Suprapubic skin (tissue), 4 donors: ENCODE measurements at places on chromosomes 6 and 20. TPM values are rescaled to one million over a fixed set of nuclear protein-coding genes. Genes with fewer than 3 reads are reported as not detected.

LINC00237 gene
- total RNA-seq = not detected

LTA gene
- not detected for total RNA-seq

DNA sequence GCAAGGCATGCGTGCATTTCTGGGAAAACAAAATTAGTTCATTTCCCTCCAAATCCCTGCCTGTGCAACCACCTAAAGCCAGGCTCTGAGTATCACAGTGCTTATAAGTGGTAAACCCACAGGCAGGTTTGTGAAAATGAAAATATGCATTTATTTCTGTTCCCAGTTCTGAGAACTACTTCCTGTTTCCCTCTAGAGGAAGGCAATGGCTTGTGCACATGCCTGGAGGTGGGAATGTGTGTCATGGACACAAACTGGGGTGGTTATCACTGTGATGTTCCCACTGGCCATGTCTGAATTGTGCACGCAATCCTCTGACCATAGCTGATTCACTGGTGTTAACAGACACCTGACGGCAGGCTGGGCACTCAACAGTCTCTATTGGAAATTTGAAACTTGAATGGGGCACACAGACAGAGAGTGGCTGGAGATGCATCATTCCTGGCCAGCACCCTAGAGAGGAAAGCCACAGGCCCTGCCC, 26.3 kb downstream of the FAM110A start:
- H3K36me3 ChIP-seq = no peaks in the 10 kb centered on the region
- peaks cover 27% of the 10 kb centered on the region for H3K4me1 ChIP-seq
- no peak for DNase-seq
- H3K4me3 ChIP-seq = no peak overlapping the region
- H3K27ac ChIP-seq = no peak overlapping the region

SAMD3 gene
- total RNA-seq = not detected

- no peaks in the 10 kb centered on the region for H3K36me3 ChIP-seq
- no peak overlapping the region for H3K4me3 ChIP-seq
- peaks cover 67% of the 10 kb centered on the region for H3K27me3 ChIP-seq
- no peak overlapping the region for H3K27ac ChIP-seq
These were observed 1.5 kb downstream of the LIN28B start for GRCh38 chr6:104958178-104959025.

DNA sequence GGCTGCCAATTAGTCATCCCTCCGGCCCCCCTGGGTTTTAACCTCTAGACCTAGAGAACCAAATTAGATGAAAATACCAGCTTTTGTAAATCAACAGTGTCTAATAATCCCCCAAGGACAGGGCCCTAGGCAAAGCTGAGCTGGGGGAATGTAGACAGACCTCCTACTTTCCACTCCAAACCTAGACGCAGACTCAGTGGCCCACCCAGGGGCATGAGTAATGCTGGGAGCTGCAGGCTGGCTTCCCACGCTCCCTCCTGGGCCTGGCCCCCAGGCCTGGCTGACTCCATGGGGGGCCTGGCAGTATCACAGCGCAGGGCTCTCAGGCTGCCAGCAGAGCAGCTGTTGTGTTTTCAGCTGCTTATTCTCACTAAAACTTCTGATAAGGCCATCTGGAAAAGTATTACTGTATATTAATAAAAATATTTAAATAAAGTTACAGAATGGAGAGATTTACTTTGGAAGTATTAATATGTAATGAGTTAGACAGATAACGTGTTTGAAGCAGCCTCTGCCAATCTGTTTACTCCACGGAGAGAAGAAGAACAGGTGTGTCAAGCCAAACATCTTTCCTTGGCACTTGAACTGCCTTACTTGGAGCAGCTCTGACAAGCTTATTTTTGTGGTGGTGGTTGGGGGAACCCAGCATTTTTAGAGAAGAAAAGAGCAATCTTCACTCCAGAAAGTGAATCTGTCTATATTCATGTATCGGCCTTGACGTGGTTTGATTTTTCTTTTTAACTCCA, 144.0 kb upstream of the AGPAT4 start:
- peak overlapping the region; percentile 67 for H3K27ac ChIP-seq
- peaks cover 22% of the 10 kb centered on the region for H3K4me1 ChIP-seq
- no peaks in the 10 kb centered on the region for H3K27me3 ChIP-seq

DNA sequence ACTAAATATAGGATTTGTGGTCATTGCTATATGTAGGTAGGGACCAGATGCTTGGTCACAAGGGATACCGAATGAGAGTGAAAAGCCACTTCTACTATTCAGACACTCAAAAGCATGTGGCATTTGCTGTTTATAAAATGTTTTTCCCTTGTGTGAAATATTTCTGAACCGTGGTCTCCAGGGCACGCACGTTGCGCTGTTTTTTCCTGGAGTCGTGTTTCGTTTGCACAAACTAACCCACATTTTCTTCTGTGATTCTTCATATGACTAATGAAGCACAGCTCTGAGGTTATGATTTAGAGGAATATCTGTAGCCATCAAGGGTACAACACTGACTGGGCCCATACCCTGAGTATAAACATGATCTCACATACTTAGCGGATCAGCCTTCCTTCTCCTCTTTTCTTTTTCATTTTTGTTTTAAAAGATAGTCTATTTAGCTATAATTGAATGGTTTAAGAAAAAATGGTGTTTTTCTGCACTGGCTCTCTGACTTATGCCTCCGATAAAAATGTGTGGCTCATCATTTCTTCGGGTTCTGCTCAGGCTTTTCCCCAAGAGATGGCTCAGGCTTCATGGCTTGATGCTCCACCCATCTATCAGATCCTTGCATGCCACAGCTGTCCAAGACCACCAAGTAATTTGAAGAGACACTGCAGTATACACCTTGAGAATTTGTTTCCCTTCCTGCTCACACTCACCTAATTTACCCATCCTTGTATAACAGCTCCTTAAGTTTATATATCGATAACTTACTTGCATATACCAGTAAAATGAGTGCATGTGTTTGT, 59.9 kb upstream of the HBS1L start:
- H3K36me3 ChIP-seq = no peaks in the 10 kb centered on the region
- H3K27me3 ChIP-seq = no peaks in the 10 kb centered on the region
- H3K4me3 ChIP-seq = no peak overlapping the region
- no peak overlapping the region for H3K27ac ChIP-seq
- no peaks in the 10 kb centered on the region for H3K4me1 ChIP-seq

GRCh38 chr6:84582997-84583396, 181.4 kb downstream of the TBX18 start:
- H3K36me3 ChIP-seq = no peaks in the 10 kb centered on the region
- no peaks in the 10 kb centered on the region for H3K27me3 ChIP-seq
- H3K4me3 ChIP-seq = no peak overlapping the region
- H3K27ac ChIP-seq = no peak overlapping the region
- no peak for DNase-seq

DNA sequence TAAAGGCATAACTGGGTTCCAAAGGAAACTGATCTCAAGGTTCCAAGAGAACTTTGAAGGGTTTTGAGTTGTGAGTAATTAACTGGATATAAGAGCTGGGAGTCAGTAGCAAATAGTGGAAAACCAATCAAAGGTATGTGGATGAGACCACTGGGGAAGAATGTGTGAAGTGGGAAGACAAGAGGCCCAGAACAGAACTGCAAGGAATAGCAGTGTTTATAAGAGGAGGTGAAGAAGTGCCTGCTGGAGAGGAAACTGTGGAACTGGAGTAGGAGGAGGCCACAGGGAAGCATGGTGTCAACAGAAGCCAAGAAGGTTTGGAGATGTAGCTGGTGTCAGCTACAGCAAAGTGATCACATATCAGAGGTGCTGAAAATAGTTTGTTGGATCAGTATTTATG, 18.7 kb upstream of the HDAC2 start:
- H3K27ac ChIP-seq = no peak overlapping the region
- H3K27me3 ChIP-seq = no peaks in the 10 kb centered on the region
- H3K4me3 ChIP-seq = no peak overlapping the region
- H3K36me3 ChIP-seq = no peaks in the 10 kb centered on the region

DNA sequence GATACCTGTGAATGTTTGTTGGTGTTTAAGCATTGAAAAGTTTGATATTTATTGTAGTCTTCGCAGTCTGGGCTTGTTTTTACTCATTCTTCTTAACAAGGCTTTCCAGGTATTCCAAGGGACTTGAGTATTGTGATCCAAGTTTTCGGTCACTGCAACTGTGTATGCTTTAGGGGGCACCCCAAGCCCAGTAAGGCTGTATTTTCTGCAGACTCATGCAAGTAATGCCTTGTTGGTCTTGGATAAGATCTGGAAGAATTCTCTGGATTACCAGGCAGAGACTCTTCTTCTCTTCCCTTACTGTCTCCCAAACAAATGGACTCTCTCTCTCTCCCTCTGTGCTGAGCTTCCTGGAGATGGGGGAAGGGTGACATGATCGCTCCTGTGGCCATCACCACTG, 82.1 kb downstream of the RFPL4B start:
- H3K36me3 ChIP-seq = no peaks in the 10 kb centered on the region
- no peak overlapping the region for H3K4me3 ChIP-seq
- H3K27ac ChIP-seq = no peak overlapping the region
- H3K27me3 ChIP-seq = no peaks in the 10 kb centered on the region
- no peak for DNase-seq

DNA sequence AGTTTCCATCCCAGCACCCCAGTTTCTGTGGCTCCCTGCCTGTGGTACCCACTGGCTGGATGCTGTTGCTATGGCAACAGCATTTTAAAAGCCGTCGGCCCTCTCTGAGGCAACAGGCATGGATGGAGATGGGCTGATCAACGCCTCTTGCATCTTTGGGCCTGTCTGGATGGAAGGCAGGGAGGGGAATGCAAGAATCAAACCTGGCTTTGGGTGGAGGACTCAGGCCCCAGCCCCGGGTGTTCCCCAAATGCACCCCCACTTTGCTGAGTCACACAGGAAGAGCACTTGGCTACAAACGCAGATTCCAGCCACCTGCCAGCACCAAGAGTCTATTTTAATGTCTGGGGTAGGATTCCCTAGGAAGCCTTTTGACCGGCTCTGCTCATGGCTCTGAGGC, 45.7 kb upstream of the TGM2 start:
- no peak overlapping the region for H3K4me3 ChIP-seq
- H3K27me3 ChIP-seq = no peaks in the 10 kb centered on the region
- DNase-seq = peak; percentile 5

MAK gene
- total RNA-seq = 0.26 TPM

GRCh38 chr6:100078509-100078908, 84.5 kb upstream of the MCHR2 start:
- no peaks in the 10 kb centered on the region for H3K36me3 ChIP-seq
- H3K4me1 ChIP-seq = no peaks in the 10 kb centered on the region

OVOL2 gene
- total RNA-seq = 26.4 TPM

GRCh38 chr6:161796681-161797080, 522.8 kb upstream of the AGPAT4 start:
- H3K4me3 ChIP-seq = no peak overlapping the region
- no peaks in the 10 kb centered on the region for H3K36me3 ChIP-seq
- DNase-seq = no peak
- H3K27me3 ChIP-seq = no peaks in the 10 kb centered on the region
- H3K4me1 ChIP-seq = no peaks in the 10 kb centered on the region

DNA sequence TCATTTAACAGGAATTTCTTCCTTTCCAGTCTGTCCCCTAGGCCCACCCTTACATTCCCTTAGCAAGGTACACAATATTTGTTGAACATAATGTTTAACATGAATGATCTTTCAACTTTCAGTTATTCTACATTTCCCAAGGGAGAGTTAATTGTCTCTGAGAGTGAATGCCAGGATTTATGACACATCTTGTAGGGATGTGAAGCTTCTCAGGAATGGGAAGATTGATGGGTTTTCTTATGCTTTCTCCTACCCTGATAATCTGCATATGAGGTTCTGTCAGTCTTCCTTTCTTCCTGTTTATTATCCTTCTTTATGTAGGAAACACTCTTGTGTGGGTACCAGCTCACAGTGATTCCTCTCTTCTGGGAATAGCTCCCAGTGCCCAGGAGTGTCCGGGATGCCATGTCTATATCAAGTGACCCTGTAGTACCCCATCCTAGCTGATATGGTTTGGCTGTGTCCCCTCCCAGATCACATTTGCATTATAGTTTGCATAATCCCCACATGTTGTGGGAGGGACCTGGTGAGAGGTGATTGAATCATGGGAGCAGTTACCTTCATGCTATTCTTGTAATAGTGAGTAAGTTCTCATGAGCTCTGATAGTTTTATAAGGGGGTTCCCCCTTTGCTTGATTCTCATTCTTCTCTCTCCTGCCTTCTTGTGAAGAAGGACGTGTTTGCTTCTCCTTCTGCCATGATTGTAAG, 7.1 kb upstream of the FYN start:
- no peaks in the 10 kb centered on the region for H3K4me1 ChIP-seq
- no peak overlapping the region for H3K4me3 ChIP-seq
- H3K27ac ChIP-seq = no peak overlapping the region
- DNase-seq = no peak

EEF1A2 gene
- total RNA-seq = 4.8 TPM

MEA1 gene
- 58.7 TPM for total RNA-seq

DNA sequence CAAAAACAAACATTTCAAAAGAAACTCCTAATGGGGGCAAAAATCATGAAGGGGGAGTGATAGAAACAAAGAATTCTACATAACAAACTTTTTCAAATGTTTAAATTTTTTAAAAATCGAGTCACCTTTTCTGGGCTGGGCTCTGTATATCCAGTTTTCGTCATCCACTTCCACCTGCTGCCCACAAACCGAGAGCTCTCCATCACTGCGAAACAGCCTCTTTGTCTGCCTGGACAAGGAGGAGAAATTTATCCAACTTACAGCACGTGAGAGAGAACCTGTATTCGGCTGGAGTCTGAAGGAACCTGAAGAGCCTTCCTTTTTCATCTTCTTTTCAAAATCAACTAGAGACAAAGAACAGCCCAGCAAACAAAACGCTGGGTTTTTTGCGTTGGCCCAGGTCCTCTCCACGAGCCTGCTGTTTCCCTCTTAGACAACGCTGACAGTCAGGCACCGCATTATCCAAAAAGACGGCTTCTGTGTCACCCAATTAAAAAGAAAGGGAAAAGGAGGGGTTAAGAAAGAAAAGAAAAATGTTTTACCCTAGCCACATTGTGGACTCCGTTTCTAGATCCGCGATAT, 72.4 kb upstream of the NHSL1 start:
- peaks cover 17% of the 10 kb centered on the region for H3K4me1 ChIP-seq
- peak overlapping the region; percentile 48 for H3K4me3 ChIP-seq
- no peak for DNase-seq
- no peaks in the 10 kb centered on the region for H3K27me3 ChIP-seq
- no peaks in the 10 kb centered on the region for H3K36me3 ChIP-seq

KCNK5 gene
- total RNA-seq = 28.5 TPM
